ENCODE measurements at places on chromosomes 2 and 18.

DNA sequence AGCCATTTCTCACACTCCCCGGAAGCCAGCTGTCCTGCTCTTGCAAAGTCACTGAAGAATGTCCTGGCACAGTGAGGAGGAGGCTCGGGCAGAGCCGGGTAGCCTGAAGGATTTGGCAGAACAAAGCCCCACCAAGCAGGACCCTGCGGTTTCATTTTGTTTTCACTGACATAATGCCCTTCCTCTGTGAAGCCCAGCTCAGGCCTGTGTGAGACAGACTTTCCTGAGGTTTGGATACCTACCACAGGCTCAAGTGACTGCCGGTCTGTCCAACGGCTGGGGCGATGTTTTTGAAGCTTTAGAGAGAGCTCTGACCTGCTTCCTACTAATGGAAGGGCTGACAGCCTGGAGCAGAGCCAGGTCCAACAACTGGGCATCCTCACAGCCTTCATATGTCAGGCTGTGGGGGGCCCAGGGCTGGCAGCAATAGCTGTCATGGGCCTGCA lies 99.8 kb upstream of the FZD7 start:
- no peaks in the 10 kb centered on the region for H3K36me3 ChIP-seq
- no peak overlapping the region for H3K4me3 ChIP-seq
- no peak for DNase-seq
- no peak overlapping the region for H3K27ac ChIP-seq

GRCh38 chr2:112829101-112829960 lies 7.2 kb downstream of the IL1B start:
- H3K36me3 ChIP-seq, result no peaks in the 10 kb centered on the region
- no peak overlapping the region for H3K4me3 ChIP-seq
- H3K4me1 ChIP-seq, result no peaks in the 10 kb centered on the region
- peaks cover 15% of the 10 kb centered on the region for H3K27me3 ChIP-seq
- no peak overlapping the region for H3K27ac ChIP-seq
- DNase-seq, result no peak

DNA sequence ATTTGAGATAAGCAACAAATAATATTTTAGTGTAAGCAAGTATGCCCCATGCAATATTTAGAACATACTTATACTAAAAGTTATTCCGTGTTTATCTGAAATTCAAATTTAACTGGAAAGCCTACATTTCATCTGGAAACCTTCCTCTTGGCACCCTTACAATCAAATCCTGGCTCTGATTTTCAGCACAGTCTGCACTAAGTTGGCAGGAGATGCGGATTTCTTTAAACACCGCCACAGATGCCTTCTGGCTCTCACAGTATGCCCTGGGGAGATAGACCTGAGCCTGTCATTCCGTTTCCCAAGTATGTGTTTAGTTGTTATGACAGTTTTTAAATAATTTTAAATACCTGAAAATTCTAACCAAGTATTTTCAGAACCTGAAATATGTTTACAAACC lies 7.3 kb upstream of the MLPH start:
- H3K36me3 ChIP-seq, result no peaks in the 10 kb centered on the region
- H3K27ac ChIP-seq, result no peak overlapping the region
- H3K4me1 ChIP-seq, result peaks cover 4% of the 10 kb centered on the region
- no peak overlapping the region for H3K4me3 ChIP-seq

- no peak overlapping the region for H3K4me3 ChIP-seq
- no peaks in the 10 kb centered on the region for H3K27me3 ChIP-seq
- H3K27ac ChIP-seq, result no peak overlapping the region
- no peaks in the 10 kb centered on the region for H3K36me3 ChIP-seq
Measured at GRCh38 chr18:59865241-59865986, 34.4 kb upstream of the PMAIP1 start.

GRCh38 chr2:134146161-134146560 lies 107.7 kb upstream of the MGAT5 start:
- no peaks in the 10 kb centered on the region for H3K27me3 ChIP-seq
- H3K36me3 ChIP-seq, result peaks cover 10% of the 10 kb centered on the region
- DNase-seq, result no peak
- peaks cover 66% of the 10 kb centered on the region for H3K4me1 ChIP-seq

- no peaks in the 10 kb centered on the region for H3K36me3 ChIP-seq
- peaks cover 2% of the 10 kb centered on the region for H3K27me3 ChIP-seq
- H3K4me3 ChIP-seq, result no peak overlapping the region
- no peak overlapping the region for H3K27ac ChIP-seq
Measured at GRCh38 chr2:172704072-172704936, 31.3 kb upstream of the RAPGEF4 start.

GRCh38 chr2:173982182-173982714 lies 17.1 kb upstream of the SP3 start:
- H3K27ac ChIP-seq, result peak overlapping the region; percentile 12
- peaks cover 2% of the 10 kb centered on the region for H3K27me3 ChIP-seq
- DNase-seq, result no peak

DNA sequence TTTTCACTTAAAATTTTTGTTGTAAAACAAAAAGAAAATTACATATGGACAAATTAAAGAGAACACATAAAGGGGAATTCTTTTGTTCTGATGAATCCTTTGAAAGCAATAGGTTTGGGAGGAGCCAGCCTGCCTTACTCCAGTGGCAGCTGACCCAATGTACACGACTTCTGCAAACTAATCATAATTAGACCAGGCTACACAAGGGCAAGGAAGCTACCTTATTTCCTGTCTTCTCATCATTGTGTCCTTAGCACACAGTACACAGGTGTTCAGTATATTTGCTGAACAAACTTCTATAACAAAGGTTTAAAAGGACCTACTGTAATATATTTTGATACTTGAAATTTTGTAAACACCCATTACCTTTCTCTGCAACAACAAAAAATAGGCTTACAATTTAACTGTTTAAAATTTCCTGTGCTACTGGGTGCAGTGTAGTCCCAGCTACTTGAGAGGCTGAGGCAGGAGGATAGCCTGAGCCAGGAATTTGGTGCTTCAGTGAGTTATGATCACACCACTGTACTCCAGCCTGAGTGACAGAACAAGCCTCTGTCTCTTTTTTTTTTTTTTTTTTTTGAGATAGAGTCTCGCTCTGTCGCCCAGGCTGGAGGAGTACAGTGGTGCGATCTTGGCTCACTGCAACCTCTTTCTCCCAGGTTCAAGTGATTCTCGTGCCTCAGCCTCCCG lies 18.9 kb downstream of the KCNG3 start:
- H3K27me3 ChIP-seq, result no peaks in the 10 kb centered on the region
- no peak overlapping the region for H3K4me3 ChIP-seq
- no peak for DNase-seq
- no peaks in the 10 kb centered on the region for H3K36me3 ChIP-seq
- no peaks in the 10 kb centered on the region for H3K4me1 ChIP-seq
- H3K27ac ChIP-seq, result no peak overlapping the region

DNA sequence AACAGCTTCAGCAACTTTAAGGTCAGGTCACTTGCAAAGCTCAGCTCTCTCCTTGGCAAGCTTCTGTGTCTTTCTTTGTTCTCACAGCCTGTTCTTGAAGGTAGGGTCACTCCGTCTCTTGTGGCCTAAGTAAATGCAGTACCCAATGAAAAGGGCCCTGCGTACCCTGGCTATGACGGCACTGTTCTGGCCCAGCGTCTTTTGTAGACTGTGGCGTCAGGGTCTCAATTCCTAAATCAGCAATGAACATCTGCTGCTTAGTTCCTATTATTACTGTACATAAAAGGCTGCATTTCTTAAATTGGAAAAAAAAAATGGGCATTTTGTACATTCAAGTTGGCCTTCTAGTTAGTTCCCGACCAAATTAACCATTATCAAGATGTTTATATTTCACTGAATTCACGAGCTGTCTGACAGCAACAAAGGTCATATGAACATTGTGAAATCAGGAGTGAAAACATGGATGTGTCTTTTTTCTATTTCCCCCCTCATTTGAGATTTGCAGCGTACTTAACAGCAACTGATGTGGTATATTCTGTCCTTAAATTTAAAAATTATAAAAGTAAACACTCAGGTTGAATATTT lies 17.0 kb upstream of the MTCL1 start:
- H3K27ac ChIP-seq, result no peak overlapping the region
- no peaks in the 10 kb centered on the region for H3K4me1 ChIP-seq
- peaks cover 4% of the 10 kb centered on the region for H3K27me3 ChIP-seq
- DNase-seq, result no peak

DNA sequence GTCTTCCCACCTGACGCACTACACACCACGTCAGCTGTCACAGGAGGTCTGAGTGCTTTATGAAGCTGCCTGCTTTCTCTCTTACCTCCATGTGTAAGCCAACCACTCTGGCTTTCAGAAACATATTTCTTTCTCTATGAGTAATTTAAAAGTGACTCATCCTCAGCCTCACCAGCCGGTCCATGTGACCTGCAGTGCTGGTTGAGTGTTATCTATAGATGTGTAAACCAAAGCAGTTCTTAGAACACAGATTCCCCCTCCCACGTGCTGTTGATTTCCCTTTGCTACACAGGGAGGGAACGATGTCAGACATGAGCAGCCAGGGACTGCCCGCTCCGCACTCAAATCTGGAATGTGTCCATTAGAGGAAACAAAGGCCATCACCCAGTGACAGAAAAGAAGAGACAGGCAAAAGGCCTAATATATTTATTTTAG lies 157.8 kb downstream of the BCL2 start:
- peak overlapping the region; percentile 99 for H3K27ac ChIP-seq
- peak overlapping the region; percentile 85 for H3K4me3 ChIP-seq
- H3K36me3 ChIP-seq, result peaks cover 71% of the 10 kb centered on the region

GRCh38 chr2:100802066-100802465 lies 17.9 kb upstream of the NPAS2 start:
- H3K4me1 ChIP-seq, result no peaks in the 10 kb centered on the region
- no peak for DNase-seq
- H3K4me3 ChIP-seq, result no peak overlapping the region
- H3K36me3 ChIP-seq, result no peaks in the 10 kb centered on the region
- H3K27ac ChIP-seq, result no peak overlapping the region

DNA sequence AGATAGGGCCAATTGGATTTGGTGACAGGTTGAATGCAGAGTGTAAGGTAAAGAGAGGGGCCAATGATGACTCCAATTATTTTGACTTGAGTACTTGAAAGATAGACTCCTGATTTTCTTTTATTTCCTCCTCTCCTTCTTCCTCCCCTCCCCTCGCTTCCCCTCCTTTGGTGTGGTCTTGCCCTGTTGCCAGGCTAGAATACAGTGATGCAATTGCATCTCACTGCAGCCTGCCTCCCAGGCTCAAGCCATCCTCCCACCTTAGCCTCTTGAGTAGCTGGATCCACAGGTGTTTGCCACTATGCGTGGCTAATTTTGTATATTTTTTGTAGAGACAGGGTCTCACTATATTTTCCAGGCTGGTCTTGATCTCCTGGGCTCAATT lies 2.3 kb downstream of the DGUOK start:
- peak overlapping the region; percentile 93 for H3K4me3 ChIP-seq
- H3K27me3 ChIP-seq, result no peaks in the 10 kb centered on the region
- H3K4me1 ChIP-seq, result peaks cover 67% of the 10 kb centered on the region
- H3K27ac ChIP-seq, result peak overlapping the region; percentile 87
- H3K36me3 ChIP-seq, result peaks cover 46% of the 10 kb centered on the region

- no peak overlapping the region for H3K4me3 ChIP-seq
- peaks cover 19% of the 10 kb centered on the region for H3K36me3 ChIP-seq
- no peaks in the 10 kb centered on the region for H3K27me3 ChIP-seq
- DNase-seq, result no peak
- H3K4me1 ChIP-seq, result peaks cover 2% of the 10 kb centered on the region
- H3K27ac ChIP-seq, result no peak overlapping the region
Measured at GRCh38 chr18:35141077-35141476, 99.8 kb upstream of the ZNF397 start.

GRCh38 chr2:235421618-235422017 lies 72.2 kb upstream of the AGAP1 start:
- H3K4me3 ChIP-seq, result no peak overlapping the region
- H3K27ac ChIP-seq, result no peak overlapping the region
- no peaks in the 10 kb centered on the region for H3K36me3 ChIP-seq
- no peak for DNase-seq
- peaks cover 1% of the 10 kb centered on the region for H3K27me3 ChIP-seq
- H3K4me1 ChIP-seq, result no peaks in the 10 kb centered on the region

DNA sequence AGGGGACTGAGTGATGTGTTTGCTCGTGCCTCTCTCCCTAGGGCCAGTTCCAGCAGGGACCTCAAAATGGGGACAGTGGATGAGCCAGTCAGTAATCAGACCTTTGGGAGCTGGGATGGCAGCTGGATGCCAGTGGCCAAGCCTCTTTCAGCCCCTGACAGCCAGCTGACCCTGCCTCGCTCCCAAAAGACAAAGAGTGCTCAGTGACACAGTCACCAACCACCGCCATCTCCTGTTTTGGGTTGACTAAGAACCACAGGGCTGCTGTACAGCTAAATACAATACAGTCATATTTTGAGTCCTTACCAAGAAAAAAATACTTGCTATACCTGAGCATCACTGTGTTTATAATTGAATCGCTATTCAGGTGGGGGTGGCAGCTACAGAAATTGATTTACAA lies 75.7 kb downstream of the POU3F3 start:
- peaks cover 4% of the 10 kb centered on the region for H3K27me3 ChIP-seq
- H3K4me3 ChIP-seq, result no peak overlapping the region
- no peaks in the 10 kb centered on the region for H3K36me3 ChIP-seq
- H3K27ac ChIP-seq, result no peak overlapping the region

DNA sequence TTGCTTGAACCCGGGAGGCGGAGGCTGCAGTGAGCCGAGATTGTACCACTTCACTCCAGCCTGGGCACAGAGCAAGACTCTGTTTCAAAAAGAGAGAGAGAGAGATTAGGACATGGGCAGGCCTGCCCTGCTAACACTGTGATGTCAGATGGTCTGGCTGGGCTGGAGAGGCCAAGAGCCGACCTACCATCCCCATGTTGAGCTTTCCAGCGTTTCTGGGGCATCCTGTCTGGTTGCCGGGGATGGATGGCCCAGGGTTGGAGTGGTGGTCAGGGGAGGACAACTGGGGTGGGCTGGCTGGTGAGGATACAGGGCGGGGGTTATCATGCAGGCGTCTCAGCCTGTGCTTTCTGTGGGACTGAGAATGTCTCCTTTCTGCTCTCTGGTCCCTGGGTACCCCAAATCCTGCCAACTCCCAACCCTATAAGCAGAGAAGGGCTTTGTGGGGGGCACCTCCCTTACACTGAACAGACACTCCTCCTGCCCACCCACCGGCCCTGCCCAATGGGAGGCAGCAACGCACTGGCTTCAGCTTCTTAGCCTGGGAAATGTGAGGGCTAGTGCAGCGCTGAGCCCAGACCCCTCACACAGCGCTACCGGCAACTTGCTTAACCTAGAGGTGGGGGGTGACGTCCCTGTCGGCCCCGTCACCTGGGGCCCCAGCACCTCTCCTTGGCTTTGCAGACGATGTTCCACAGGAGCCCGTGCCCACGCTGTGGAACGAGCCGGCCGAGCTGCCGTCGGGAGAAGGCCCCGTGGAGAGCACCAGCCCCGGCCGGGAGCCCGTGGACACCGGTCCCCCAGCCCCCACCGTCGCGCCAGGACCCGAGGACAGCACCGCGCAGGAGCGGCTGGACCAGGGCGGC lies 5.4 kb downstream of the SNORC start:
- H3K4me1 ChIP-seq, result peaks cover 4% of the 10 kb centered on the region
- H3K27me3 ChIP-seq, result peaks cover 17% of the 10 kb centered on the region
- no peak overlapping the region for H3K27ac ChIP-seq
- peak overlapping the region; percentile 52 for H3K4me3 ChIP-seq

DNA sequence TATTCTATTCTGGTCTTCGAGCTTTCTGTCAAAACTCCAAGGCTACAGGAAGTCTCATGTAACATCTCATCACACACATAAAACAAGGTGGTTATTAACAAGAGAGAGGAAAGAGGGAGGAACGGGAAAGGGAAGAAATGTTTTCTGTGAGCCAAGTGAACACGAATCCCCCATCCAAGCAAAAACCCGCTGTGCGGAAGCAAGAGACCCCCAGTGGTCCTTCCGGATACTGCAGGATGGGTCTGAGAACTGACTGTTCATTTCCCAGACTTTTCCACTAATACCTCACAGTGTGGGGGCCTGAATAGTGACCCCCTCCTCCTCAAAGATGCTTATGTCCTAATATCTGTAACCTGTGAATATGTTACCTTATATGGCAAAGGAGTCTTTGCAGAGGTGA lies 19.0 kb upstream of the DIPK1C start:
- no peak overlapping the region for H3K27ac ChIP-seq
- H3K4me3 ChIP-seq, result no peak overlapping the region

GRCh38 chr2:180905002-180905401 lies 75.4 kb upstream of the UBE2E3 start:
- no peak overlapping the region for H3K27ac ChIP-seq
- H3K4me1 ChIP-seq, result no peaks in the 10 kb centered on the region
- no peak overlapping the region for H3K4me3 ChIP-seq
- no peaks in the 10 kb centered on the region for H3K36me3 ChIP-seq

All from activated CD8-positive, alpha-beta T cell treated with anti-CD3 and anti-CD28 coated beads for 36 hours (primary cell).